ENCODE measurements at places on chromosomes 12 and 14.

DNA sequence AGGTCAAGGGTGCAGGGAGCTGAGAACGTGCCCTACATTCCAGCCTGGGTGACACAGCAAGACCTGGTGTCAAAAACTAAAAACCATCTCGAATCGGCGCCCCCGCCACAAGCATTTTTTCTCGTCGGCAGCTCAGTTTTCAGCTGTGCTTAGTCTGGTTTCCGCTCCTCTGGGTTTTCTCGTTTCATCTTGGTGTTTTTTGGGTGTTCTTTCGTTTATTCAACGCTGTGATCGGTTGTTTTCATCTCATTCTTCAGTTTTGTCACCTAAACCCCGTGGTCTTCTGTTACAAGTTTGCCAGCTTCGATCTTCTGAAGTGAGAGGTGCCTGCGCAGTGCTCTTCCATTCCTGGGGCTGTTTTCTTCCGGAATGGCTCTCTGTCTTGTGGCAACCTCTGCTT lies 41.4 kb downstream of the NOC4L start:
- no peak for DNase-seq

DNA sequence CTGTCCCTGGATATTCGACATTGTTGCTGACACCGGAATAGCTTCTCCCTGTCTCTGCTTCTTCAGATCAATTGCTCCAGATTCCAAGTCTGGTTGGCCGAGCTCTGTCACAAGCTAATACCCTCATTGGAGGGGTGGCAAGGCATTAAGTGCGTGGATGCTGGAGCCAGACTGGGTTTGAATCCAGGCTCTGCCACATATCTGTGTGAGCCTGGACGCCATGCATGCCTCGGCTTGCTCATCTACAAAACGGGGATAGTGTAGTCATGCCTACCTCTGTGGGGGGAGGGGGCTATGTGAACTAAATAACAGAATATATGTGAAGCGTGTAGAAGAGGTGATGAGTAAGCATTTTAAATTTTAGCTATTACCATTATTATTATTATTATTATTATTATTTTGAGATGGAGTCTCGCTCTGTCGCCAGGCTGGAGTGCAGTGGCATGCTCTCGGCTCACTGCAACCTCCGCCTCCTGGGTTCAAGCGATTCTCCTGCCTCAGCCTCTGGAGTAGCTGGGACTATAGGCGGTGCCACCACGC lies 97.3 kb downstream of the AACS start:
- DNase-seq = no peak

GRCh38 chr12:48031135-48031960 lies 27.1 kb upstream of the COL2A1 start:
- DNase-seq = no peak

DNA sequence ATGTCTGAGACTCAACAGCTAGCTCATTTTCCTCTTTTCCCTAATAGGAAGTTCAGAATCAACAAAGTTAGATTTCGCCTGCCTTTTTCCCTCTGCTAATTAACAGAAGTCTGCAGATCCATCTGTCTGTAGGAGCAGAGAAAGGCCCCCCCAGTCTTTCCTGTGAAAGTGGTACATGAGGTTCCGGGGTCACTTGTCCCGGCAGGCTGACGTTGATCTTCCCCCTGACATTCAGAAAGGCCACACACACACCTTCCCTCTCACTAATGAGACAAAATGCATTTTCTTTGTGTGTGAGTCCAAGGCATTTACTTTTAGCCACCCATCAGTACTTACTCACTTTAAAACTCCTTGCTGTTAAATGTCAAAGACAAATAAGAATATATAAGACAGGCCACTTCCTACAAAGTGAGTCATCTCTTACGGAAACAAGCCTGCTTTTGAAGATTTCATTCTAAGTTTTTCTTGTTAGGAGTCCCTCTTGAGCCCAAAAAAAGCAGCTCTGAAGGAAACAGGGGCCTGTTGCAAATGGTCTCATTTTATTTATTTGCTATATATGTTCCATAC lies 138.7 kb downstream of the TTC7B start:
- no peak for DNase-seq

- no peak for DNase-seq
These were observed at the start of gene HOXC12 for GRCh38 chr12:53954694-53955035. TSS of gene HOXC12 (plus strand) at chr12:53954903. CDS start at chr12:53954930, 27 bp downstream.

GRCh38 chr12:20122274-20122673 lies 246.1 kb upstream of the PDE3A start:
- DNase-seq = no peak

DNA sequence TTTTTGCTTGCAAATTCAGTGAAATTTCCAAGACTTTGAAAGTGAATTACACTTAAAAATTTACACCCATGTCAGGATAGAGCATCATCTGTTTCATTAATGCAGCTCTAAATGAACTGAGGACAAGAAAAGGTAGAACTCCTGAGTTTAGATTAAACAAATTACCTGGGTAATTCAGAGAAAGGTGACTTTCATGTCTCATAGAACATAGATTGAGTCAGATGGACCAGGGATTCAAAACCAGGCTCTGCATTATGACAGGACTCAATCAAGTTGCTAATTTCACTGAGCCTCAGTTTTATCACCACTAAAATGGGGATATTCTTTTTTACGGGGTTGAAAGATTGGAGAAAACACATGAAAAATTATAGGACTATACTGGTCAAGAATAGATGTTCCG lies 4.5 kb downstream of the ARHGDIB start:
- no peak for DNase-seq

- no peak for DNase-seq
These were observed 12.7 kb upstream of the RAN start for GRCh38 chr12:130859161-130859560.

GRCh38 chr12:15001733-15002382 lies 29.0 kb downstream of the PDE6H start:
- no peak for DNase-seq

DNA sequence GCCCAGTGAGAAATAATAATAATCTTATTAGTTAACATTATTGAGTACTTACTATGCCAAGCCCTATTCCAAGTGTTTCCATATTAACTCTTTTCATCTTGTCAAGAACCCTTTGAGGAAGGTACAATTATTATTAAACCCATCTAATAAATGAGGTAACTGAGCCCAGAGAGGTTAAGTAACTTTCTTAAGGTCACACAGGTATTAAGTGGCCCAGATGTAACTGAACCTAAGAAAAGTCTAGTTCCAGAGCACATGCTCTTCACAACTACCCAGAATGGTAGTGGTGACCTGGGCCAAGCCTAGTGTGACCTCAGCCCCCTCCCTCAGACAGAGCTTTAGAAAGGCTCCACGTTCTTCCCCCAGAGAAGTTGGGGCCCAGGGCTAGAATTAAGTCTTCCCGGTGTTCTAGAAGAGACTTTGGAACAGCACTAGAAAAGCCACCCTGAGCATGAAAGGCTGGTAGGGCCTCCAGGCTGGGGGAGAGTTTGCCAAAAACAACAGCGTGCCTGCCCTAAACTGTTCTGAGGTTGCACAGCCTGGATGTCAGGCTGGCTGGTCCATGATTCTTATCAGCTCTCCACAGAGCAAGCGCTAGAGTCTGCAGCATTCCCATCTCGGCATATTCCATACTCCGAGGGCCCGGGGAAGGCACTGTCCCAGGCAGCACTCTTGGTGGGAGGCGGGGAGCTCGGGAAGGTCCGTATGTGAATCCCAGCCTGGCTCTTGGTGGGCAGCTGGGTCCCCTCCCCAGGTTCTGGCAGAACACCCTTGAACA lies 41.3 kb upstream of the CTDSP2 start:
- DNase-seq = no peak

- DNase-seq = no peak
These were observed 258.5 kb upstream of the E2F7 start for GRCh38 chr12:77323788-77324415.

GRCh38 chr14:58104808-58105207 lies 47.2 kb downstream of the ARMH4 start:
- no peak for DNase-seq

- DNase-seq = no peak
These were observed 12.0 kb downstream of the CFAP73 start for GRCh38 chr12:113161415-113162016.

GRCh38 chr12:74431801-74432200 lies 105.8 kb upstream of the ATXN7L3B start:
- no peak for DNase-seq

DNA sequence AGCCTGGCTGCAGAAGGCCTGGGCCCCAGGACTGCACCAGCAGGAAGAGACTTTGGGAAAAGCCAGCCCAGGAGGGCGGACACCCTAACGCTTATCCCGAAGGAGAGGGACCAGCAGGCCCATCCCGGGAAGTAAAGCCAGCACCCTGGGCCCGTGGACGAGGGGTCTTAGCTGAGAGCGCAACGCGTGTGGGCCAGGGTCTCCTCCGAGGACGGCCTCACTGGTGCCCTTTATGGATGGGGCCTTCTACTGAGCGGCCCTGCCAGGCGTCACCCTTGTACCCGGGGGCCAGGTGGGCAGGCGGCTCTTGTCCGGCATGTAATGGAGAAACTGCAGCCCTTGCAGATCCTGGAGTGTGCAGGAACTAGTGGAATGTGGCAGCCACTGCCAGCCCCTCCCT lies 14.1 kb downstream of the TEDC1 start:
- no peak for DNase-seq

DNA sequence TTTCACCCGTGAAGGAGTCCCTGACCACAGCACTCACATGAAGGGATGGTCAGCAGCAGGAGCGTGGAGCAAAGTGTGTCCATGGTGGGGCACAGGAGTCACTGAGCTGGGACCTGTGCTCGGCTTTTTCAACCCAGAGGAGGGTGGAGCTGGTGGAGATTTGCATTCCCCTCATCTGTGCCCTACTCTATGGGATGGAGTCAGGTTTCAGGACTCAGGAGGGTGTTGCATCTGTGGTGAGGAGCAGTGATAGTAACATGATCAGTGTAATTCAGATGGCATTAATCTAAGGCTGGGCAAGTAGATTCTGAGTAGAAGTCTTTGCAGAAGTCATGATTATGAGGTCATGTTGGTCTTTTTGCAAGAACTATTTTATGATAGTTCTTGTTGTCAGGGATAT lies 511.9 kb downstream of the TMEM121 start:
- DNase-seq = no peak

GRCh38 chr14:74346341-74346740 lies 1.9 kb upstream of the VRTN start:
- DNase-seq = no peak

- no peak for DNase-seq
These were observed 24.4 kb upstream of the DHRS4 start for GRCh38 chr14:23929136-23929535.

DNA sequence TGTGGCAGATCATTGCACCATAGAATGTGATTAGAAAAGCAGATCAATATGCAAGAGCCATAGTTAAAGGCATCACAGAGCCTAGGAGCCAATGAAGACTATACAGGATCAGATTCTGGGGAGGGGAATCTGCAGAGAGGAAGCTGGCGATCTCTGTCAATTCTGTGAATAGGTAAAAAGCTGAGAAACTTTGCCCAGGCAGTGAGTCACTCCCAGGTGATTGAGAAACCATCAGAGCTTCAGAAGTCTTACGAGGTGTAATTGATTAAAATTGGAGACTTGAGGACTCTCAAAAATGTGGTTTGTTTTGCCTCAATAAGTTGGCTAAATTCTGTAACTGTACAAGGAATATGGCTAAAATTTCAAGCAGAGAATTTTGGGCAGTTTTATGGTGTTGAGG lies 41.7 kb upstream of the TSPAN11 start:
- DNase-seq = no peak

DNA sequence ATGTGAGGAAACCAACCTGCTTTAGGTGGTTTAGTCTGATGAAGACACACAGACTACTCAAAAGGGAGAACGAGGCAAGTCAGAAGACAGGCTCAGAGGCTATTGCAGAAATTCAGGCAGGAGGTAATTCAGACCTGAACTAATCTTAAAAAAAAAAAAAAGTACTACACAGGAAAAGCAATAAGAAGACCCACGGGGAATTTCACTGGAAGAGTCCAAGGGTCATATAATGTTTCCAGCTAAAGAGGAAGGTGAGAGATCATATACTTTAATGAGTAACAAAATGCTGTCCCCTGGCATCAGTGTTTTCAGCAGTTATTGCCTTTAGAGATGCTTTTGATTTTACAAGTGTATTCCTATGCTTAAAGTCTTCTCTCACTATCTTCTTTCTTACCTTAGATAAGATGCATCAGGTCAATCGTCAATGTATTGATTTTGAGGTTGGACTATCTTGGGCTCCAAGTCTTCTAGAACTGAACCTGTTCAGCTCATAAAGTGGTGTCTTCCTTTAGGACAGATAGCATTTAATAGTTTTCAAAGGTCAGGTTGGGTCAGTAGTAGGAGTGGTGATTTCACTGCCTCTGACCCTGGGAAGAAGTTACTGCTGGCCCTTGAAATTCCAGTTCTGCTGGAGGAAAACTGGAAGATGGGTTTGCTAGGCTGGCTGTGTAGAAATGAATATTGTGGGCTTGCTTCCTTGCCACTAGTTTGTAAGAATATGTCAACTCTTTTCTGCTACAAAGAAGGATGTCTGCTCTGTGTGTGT lies 60.0 kb downstream of the FAR2 start:
- DNase-seq = no peak

GRCh38 chr14:89429199-89430181 lies 12.5 kb upstream of the FOXN3 start:
- DNase-seq = no peak

DNA sequence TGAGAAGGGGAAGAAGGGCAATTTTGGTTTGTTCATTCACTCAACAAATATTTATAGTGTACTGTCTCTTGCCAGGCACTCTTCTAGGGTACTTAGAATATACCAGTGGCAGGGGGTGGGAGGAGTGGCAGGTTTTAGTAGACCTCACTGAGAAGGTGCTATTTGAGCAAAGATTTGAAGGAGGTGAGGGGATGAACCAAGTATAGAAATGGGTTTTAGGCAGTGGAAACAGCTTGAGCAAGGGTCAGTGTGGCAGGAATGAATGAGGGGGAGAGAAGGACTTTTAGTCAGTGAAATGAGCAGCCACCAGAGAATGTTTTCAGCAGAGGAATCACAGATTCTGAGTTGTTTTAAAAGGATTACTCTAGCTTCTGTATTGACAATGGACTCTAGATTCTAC lies 2.3 kb downstream of the PRIM1 start:
- DNase-seq = no peak

- DNase-seq = no peak
These were observed 36.7 kb upstream of the GPATCH2L start for GRCh38 chr14:76115010-76115422.

DNA sequence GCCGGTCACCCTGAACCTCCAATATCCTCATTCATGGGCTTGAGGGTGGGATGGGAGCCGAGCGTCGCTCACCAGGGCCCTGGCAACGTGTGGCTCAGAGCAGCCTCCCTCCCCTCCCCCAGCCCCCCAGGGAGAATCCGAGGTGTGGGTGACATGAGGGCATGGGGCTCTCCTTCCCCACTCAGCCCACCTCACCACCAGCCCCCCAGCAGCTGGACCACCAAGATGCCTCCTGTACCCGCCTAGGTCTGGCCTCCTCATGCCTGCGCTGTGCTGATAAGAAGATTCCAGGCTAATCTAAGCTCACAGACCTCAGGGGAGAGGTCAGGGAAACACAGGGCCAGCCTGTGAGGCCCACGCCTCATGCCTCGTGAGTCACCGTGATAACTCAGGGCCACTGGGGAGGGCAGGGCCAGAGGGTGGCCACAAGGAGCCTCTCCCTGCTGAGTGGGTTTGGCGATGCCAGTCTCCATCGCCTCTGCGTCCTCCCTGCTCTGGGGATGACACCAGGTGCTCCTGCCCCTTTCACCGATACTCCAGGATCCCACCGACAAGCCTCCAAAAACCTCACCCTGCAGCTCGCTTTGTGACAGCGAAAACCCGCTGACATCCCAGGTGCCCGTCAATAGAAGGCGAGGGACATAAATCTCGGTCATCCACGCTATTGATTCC lies 56.9 kb downstream of the TESC start:
- no peak for DNase-seq
